H1 (cell line): ENCODE measurements at places on chromosomes 5 and 9. TPM values are rescaled to one million over a fixed set of nuclear protein-coding genes. Genes with fewer than 3 reads are reported as not detected.

VAV2 gene
- 13.6 and 17.6 TPM in 2 replicates for polyA plus RNA-seq

FCN1 gene
- polyA plus RNA-seq, result not detected in 2 replicates

CCL27 gene
- polyA plus RNA-seq, result 0.28 and 0.42 TPM in 2 replicates

ADAMTS19 gene
- 17.3 and 21.4 TPM in 2 replicates for polyA plus RNA-seq

CKMT2 gene
- 5.0 and 7.5 TPM in 2 replicates for polyA plus RNA-seq

OGN gene
- not detected in 2 replicates for polyA plus RNA-seq

DNA sequence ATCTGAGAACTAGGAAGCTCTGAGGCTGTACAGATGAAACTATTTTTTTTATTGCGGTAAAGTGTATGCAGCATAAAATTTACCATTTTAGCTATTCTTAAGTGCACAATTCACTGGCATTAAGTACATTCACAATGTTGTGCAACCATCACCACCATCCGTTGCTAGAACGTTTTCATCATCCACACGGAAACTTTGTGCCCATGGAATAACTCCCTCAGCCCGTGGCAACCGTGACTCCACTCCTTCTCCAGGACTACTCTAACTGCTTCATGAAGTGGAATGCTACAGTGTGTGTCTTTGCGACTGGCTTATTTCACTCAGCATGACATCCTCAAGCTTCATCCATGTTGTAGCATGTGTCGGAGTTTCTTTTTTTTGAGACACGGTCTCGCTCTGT, 57.1 kb downstream of the COL23A1 start:
- no peak overlapping the region for H3K4me3 ChIP-seq
- no peak overlapping the region for H3K27ac ChIP-seq
- DNase-seq, result no peak
- H3K27me3 ChIP-seq, result no peaks in the 10 kb centered on the region
- H3K4me1 ChIP-seq, result 0 out of 2 replicates have a peak, but pooled peaks cover 2% of the 10 kb centered on the region

DNA sequence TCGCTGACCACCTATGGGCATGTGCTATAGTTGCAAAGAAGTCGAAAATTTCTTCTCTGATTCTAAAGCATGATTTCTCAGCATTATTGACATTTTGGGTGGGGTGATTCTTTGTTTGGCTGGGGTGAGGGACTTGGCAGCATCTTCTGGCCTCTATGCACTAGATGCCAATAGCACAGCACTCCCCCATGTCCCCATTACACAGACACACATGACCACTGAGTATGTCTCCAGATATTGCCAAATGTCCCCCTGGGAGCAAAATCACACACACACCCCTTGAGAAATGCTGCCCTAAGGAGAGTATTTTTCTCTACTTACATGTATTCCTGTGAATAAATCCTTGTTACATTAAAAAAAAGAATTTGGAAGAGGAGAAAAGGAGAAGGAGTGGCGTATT, 89.1 kb downstream of the PDZD2 start:
- no peak overlapping the region for H3K27ac ChIP-seq
- H3K4me1 ChIP-seq, result peaks cover 15% of the 10 kb centered on the region
- no peak overlapping the region for H3K4me3 ChIP-seq

DNA sequence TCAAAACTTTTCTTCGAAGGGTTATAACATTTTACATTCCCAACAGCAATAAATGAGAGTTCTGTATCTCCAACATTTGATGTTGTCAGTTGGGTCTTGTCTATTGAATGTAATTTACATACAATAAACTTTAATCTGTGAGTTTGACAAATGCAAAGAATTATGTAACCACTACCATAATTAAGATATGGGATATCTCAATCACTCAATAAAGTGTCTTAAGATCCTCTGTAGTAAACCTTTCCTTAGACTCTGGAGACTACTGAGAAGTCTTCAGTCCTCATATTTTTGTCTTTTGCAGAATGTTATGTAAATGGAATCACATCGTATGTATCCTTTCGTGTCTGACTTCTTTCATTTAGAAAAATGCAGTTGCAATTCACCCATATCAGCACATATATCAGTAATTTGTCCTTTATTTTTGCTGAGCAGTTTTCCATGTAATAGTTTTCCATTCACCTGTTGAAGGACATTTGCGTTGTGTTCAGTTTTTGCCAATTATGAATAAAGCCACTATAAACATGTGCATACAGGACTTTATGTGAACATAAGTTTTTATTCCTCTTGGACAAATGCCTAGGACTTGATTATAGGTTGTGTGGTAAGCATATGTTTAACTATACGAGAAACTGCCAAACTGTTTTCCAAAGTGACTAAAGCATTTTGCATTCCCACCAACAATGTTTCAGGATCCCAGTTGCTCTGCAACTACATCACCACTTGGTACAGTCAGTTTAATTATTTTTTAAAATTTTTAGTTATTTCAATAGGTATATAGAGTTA, 784.6 kb upstream of the ZNF608 start:
- no peaks in the 10 kb centered on the region for H3K4me1 ChIP-seq
- no peak overlapping the region for H3K4me3 ChIP-seq
- H3K36me3 ChIP-seq, result no peaks in the 10 kb centered on the region
- H3K27ac ChIP-seq, result no peak overlapping the region
- no peak for DNase-seq

DNA sequence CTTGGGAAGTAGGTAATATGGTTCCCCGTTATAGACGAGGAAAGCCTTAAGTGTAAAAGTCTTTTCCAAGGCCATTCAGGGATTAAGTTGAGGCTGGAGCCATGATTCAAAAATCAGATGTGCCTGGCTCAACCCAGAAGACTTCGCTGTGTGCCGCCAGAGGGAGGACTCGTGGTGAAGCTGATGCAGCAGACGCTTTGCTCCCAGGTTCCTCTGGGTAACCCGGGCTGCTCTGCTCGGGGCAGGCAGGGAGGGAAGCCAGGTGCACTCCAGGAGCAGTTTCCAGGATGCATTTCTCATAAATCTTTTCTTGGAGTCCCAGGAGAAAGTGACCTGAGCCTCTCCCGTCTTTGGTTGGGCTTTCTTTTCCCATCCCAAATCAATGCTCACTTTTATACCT, 62.9 kb upstream of the ICE1 start:
- H3K4me1 ChIP-seq, result no peaks in the 10 kb centered on the region
- H3K27me3 ChIP-seq, result no peaks in the 10 kb centered on the region
- DNase-seq, result no peak
- H3K27ac ChIP-seq, result no peak overlapping the region

GRCh38 chr9:107933097-107933496, 443.5 kb upstream of the KLF4 start:
- DNase-seq, result no peak
- H3K36me3 ChIP-seq, result no peaks in the 10 kb centered on the region

- no peak for DNase-seq
- peaks cover 11% of the 10 kb centered on the region for H3K4me1 ChIP-seq
- H3K27me3 ChIP-seq, result no peaks in the 10 kb centered on the region
- no peak overlapping the region for H3K4me3 ChIP-seq
These were observed 267.3 kb downstream of the MLLT3 start for GRCh38 chr9:20355022-20355421.

DNA sequence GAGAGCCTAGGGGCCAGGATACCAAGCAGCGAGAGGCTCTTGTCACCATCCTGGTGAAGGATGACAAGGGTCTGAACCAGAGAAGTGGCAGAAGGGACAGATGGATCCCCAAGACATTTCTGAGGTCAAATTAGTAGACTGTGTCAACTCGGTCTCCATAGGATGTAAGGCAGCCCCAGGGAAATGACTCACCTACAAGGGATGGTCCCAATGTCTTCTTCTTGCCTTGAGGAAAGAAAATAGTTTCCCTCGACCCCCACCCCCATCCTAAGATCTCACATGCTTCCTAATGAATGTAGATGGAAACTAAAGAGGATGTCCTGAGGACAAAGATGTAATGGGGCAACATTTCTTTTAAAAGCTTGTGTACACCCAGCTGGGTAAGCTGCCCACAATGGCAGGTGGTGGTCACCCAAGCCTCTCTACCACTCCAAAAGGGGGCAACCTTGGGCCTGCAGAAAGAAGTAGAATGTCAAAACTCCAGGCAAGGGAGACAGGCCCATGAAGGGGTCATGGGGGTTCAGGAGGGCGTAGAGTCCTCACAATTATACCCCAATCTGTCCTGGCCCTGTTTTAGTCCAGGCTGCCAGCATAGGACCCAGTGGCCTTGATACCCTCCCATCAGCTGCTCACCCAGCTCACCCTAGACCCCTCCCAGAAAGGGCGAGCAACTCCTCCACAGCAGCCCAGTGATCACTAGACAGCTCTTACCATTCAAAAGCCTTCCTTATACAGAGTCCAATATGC, 187.4 kb downstream of the ACTL7B start:
- no peak for DNase-seq
- peaks cover 2% of the 10 kb centered on the region; the same call in 1 of the 2 replicates for H3K4me1 ChIP-seq
- no peak overlapping the region for H3K27ac ChIP-seq
- H3K36me3 ChIP-seq, result no peaks in the 10 kb centered on the region

- H3K4me1 ChIP-seq, result no peaks in the 10 kb centered on the region
- H3K27me3 ChIP-seq, result no peaks in the 10 kb centered on the region
- no peak for DNase-seq
- H3K27ac ChIP-seq, result no peak overlapping the region
- H3K36me3 ChIP-seq, result no peaks in the 10 kb centered on the region
These were observed 52.8 kb downstream of the ARL15 start for GRCh38 chr5:54257366-54258118.

GRCh38 chr9:2385746-2386145, 235.8 kb upstream of the VLDLR start:
- H3K4me1 ChIP-seq, result no peaks in the 10 kb centered on the region
- H3K27me3 ChIP-seq, result no peaks in the 10 kb centered on the region
- H3K27ac ChIP-seq, result no peak overlapping the region
- H3K36me3 ChIP-seq, result no peaks in the 10 kb centered on the region
- no peak overlapping the region for H3K4me3 ChIP-seq

- H3K4me1 ChIP-seq, result peaks cover 3% of the 10 kb centered on the region
- H3K4me3 ChIP-seq, result no peak overlapping the region
- no peaks in the 10 kb centered on the region for H3K27me3 ChIP-seq
- no peak overlapping the region for H3K27ac ChIP-seq
- DNase-seq, result no peak
- no peaks in the 10 kb centered on the region for H3K36me3 ChIP-seq
These were observed 135.4 kb downstream of the UGCG start for GRCh38 chr9:112032009-112032408.
